Nucleus accumbens (tissue), 56 donors: ENCODE measurements at places on chromosomes 4 and X.

DNA sequence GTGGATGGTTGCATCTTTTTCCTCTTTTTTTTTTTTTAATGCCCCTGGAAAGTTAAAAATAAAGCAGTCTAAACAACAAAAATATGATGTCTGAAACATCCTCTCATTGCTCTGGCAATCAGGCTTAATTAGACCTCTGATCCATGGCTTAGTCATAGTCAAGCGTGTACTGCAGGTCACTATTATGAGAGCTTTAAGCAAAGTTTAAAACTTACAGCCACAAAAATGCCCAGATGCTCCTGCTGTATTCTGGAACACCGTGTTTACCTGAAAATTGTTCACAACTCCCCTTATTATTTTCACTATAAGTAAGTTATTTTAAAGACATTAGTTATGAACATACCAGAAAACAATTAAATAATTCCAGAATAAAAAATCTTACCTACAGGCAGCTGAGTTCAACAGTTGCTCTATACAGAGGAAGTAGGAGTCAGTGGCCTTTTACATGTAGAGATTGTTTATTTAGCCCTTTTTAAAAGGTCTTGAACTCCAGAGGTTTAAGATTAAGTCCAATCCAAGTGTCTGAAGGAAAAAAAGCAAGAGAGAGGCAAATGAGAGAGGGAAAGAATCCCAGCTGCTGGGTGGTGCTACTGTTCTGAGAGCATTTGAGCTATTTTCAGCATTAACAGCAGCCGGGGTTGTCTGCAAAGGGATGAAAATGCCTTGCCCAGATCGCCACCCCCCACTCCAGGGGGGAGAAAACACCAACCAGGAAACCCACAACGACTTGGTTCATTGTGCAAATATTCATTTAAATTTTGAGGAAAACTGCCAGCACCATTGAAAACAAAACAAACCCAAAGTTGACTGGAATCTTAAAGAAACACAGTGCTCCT, 36.9 kb downstream of the SORBS2 start:
- no peak for DNase-seq

DNA sequence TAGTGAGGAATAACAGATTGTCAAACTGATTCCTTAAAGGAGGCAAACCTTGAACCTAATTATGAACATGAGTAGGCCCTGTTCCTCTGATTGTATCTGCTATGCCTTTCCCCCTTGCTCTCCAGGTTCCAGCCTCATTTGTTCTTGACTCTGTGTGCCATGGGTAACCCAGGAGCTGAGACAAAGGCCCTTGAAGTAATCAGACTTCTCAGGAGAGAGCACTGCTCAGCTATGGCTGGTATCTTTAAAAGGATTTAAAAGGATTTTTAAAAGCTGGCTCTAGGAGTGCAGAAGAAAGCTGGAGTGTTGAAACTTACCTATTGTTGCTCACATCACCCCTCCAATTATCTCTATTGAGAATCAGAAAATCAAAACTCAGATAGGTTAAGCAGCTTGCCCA, 1565.5 kb upstream of the AGA start:
- no peak for DNase-seq

DNA sequence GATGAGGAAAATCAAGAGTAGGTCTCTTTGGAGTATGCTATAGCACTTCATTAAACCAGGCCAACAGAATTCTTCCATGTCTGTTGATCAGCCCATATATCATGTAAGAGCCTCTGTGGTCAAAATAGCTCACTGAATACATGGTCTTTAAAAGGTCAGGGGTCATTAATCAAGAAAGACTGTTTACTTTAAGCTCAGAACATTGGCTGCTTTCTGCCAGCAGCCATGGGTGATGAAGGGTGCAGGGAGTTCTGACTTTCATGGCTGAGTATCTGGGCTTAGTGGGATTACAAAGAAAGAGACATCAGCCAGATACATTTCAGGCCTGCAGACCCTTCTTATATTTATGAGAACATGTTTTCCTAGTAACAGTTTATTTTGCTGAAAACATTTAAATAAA, 7.1 kb upstream of the C4orf54 start:
- no peak for DNase-seq

- DNase-seq = no peak
Measured at GRCh38 chr4:905485-906338, 26.4 kb downstream of the GAK start.

DNA sequence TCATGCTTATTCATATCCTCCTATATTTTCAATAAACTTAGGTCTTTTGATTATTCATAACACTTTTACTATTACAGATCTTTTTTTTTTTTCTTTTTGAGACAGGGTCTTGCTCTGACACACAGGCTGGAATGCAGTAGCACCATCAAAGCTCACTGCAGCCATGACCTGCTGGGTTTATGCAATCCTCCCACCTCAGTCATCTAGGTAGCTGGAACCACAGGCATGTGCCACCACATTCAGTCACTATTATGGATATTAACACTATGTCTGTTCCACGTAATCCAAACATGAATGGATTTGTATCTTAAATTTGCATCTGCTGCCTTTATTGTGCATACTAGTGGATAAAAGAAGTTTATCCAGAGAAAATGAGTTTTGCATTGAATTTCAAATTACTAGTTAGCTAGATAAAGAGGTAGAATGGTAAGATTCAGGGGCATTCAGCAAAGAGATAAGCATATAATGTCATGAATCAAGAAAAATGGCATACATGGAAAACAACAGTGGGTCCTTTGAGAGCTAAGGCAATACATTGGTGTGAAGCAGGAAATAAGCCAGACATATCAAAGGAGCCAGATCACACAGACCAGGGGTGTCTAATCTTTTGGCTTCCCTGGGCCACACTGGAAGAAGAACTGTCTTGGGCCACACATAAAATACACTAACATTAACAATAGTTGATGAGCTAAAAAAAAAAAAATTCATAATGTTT, 13.9 kb downstream of the ANAPC10 start:
- DNase-seq = no peak

- DNase-seq = no peak
Measured at GRCh38 chr4:40221744-40222143, 24.9 kb downstream of the RHOH start.

DNA sequence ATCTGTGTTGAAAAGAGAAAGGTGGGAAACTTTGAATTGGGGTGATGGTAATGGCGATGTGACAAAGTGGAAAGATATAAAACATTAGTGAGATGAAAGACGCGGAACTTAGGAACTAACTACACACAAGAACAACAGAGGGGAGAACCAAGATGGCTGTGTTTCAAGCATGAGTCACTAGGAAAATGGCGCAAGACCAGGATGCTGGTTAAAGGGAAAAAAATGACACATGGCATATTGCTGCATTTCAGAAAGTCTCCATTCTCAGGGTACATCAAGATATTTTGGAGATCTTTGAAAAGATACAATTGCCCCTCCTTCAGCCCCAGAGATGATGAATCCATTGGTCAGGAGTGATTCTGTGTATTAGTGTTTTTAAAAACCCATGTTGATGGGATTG, 164.4 kb downstream of the FBXO8 start:
- no peak for DNase-seq

DNA sequence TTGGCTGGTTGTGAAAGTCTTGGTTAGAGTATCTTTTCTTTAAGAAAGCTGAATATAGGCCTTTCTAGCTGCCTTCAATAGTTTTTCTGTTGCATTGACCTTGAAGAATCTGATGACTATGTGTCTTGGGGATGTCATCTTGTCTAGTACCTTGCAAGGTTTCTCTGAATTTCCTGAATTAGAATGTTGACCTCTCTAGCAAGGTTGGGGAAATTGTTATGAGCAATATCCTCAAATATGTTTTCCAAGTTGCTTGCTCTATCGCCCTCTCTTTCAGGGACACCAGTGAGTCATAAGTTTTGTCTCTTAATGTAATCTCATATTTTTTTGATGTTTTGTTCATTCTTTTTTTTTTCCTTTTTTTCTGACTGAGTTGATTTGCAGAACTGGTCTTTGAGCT, 194.7 kb downstream of the RAB28 start:
- DNase-seq = no peak

DNA sequence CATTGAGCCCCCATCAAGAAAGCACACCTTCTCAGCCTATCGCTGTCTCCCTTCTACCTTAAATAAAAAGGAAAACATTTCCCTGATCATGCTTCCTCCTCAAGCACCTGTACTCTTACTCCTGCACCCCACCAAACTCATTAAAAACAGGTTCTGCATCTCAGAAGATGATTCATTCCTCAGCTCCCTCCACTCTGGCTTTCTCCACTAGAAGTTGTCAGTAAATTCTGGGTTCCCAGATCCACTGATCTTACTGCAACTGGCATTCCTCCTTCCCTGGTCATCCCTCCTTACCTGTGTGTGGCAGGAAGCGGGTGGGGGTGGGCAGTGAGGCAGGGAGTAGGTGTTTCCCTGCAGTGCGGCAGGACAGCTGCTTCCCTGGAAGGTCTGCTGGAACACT, 108.8 kb downstream of the GPR143 start:
- no peak for DNase-seq

- no peak for DNase-seq
Measured at GRCh38 chr4:39563346-39563847, 36.2 kb upstream of the UGDH start.

GRCh38 chrX:149259241-149259640, 245.9 kb downstream of the IDS start:
- no peak for DNase-seq

- DNase-seq = no peak
Measured at GRCh38 chr4:171042989-171043524, 770.1 kb upstream of the GALNTL6 start.

- no peak for DNase-seq
Measured at GRCh38 chr4:139815778-139816601, 150.4 kb downstream of the MGST2 start.

- DNase-seq = no peak
Measured at GRCh38 chr4:182144626-182145333, 98.4 kb upstream of the TENM3 start.

GRCh38 chr4:7134737-7135388, 57.5 kb upstream of the SORCS2 start:
- no peak for DNase-seq

GRCh38 chrX:116378961-116379360, 57.4 kb upstream of the SLC6A14 start:
- DNase-seq = no peak

- no peak for DNase-seq
Measured at GRCh38 chr4:182400081-182400480, 156.9 kb downstream of the TENM3 start.

DNA sequence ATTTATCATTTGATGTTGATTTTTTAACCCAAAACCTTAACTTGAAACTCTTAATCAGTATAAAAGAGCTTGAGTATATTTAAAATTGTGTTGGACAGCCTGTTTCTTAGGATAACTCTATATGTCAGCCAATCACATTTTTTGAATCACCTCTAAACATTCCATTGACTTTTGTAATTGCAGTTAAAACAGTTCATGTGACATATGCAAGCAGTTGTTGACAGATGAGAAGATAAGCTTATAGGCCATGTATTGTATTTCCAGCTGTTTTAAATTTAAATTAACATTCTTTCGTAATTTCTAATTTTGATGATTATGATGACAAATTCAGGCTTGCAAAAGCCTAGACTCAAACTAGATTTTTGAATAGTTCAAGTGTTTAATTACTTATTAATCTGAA, 17.4 kb downstream of the VEGFC start:
- no peak for DNase-seq

GRCh38 chrX:17735406-17735805, 1.9 kb upstream of the SCML1 start:
- DNase-seq = no peak

- DNase-seq = no peak
Measured at GRCh38 chr4:87938746-87939145, 36.8 kb upstream of the SPP1 start.

GRCh38 chrX:133575501-133576136, 160.3 kb upstream of the GPC4 start:
- no peak for DNase-seq

GRCh38 chrX:68822641-68823410, 6.0 kb upstream of the EFNB1 start:
- no peak for DNase-seq

GRCh38 chr4:41319553-41319952, 62.8 kb downstream of the UCHL1 start:
- no peak for DNase-seq

DNA sequence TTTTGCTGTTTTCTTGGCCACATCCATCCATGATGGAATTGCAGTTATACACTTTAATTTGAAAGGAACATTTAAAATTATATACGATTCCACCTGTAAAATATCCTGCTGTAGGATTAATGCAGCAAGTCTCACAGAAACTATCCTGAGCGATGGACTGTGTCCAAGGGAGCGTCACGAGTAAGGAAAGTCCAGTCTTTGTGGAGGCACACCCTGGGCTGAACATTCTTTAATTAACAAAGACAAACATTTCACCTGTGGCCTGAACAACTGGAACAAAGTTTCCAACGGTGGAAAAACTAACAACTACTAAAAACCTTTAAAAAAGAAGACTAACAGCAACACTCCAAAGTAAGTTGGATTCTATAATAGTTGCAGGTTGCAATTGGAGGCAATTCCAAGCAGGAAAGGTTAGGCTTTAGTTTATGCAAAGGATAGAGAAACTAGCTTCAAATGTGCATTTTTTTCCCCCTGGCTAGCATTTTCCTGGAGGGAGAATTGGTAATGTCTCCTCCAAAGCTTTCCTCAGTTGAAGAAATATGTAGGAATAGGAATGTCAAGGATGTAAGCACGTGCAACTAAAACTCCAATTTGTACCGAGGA, 11.0 kb downstream of the EREG start:
- no peak for DNase-seq

DNA sequence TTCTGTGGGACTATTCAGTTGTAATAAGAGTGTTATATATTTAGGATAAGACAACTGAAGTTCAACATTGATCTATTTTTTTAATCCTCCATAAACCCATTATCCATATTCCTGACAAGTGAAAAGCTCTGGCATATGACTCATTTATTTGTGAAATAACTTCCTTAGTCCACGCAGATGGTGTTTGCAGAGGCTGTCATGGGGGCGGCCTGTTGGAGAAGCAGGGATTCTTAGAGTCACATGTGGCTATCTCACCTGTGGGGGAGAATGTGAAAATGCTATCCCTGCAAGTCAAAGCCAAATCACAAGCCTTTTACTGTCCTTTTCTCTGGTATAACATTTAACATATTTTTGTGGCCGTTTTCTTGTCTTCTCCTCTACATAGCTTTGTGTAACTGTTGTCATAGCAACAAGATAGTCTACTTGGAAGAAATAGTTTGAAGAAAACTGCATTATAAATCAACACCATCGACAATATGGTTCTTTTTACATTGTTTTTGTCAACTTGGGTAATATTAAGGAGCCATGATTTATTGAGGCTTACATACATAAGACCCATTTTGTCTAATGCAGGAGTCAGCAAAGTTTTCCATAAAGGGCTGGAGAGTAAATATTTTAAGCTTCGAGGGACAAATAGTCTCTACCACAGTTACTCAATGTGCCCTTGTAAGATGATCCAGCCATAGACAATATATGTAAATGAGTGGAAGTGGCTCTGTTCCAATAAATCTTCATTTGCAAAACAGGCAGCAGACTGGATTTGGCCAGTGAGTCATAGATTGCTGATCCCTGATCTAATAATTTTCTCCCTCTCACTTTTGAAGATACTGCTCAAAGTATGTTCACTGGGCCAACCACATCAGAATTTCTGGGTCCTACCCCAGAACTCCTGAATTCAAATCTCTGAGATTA, 395.0 kb downstream of the DTHD1 start:
- DNase-seq = no peak

GRCh38 chr4:53101191-53101581, 239.1 kb downstream of the RASL11B start:
- DNase-seq = no peak

GRCh38 chr4:181911420-181911819, 331.8 kb upstream of the TENM3 start:
- DNase-seq = no peak

GRCh38 chr4:138953961-138954371, 61.6 kb upstream of the NOCT start:
- DNase-seq = no peak

GRCh38 chrX:47264483-47265173, 31.8 kb downstream of the USP11 start:
- DNase-seq = no peak
